ENCODE measurements at places on chromosomes 11 and 22.

DNA sequence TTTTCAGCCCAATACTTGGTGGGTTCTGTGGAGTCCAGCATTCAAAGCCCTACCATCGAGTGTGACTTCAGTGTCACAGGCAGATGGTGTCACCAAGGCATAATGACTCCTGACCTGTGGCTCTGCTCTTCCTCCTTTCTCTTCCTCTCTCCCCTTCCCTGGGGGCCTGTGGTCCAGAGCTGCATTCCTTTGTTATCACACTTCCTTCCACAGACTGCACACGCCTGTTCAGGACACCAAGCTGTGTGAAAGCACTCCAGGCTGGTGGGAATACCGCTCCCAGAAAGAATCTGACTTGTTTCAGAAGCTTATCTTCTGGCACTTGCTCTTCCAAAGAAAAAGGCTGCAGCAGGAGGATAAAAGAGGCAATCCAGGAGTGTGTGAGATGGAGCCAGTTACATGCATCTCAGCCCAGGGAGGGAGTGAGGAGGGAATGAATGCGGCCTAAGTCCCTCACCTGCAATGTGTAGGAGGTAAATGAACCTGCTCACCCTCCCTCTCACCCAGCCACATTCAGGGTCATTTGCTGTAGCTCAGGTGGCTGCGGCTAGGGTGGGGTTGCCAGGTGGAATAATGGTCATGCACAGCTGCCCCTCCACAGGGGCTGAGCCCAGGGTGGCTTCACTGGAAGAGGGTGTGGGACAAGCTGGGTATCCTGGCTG is 79.3 kb downstream of the ADAMTS15 start:
- DNase-seq, result no peak

DNA sequence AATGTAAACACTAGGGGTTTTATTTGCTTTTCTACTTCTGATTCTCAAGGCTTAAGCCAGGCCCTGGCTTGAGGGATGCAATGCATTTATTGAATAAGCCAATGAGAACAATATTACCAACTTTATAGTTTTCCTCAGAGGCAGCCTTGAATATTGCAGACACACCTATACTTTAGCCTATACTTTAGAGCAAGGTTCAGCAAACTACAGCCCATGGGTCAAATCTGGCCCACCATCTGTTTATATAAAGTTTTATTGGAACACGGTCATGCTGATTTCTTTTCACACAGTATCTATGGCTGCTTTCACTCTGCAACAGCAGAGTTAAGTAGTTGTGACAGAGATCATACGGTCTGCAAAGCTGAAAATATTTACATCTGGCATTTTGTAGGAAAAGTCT is 50.3 kb upstream of the E2F8 start:
- DNase-seq, result no peak

DNA sequence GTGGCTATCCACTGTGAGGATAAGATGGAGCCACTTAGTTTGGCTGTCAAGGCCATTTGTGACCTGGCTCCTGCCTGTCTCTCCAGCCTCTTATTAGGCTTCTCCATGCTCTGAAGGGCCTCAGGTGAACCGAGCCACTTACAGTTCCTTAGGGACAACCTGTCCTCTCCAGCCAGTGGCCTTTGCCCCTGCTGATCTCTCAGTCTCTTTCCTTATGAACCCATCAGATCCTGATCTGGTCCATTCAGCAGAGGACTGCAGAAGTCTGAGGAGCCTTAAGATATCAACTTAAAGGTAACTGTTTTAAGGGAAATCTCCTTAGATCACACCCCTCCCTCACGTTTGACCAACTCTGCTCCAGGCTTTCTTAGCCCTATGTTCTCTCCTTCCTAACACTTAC is 2.4 kb downstream of the DUSP18 start:
- no peak for DNase-seq

DNA sequence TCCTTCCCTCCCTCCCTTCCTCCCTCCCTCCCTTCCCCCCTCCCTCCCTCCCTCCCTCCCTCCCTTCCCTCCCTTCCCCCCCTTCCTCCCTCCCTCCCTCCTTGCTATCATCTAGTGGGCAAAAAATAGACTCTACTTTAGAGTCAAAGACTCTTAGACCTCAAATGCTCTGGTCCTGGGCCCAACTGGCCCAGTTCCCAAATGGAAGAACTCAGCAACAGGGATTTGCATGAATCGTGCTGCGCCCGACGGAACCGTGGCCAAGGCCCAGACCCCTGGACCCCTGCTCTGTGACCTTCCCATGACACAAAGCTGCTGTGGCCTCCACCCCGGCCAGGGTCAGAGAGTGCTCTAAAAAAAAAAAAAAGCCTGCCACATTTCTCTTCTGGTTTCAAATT is 97.4 kb downstream of the WNT7B start:
- no peak for DNase-seq

GRCh38 chr11:59666969-59667368 is 1.9 kb downstream of the PATL1 start:
- no peak for DNase-seq

DNA sequence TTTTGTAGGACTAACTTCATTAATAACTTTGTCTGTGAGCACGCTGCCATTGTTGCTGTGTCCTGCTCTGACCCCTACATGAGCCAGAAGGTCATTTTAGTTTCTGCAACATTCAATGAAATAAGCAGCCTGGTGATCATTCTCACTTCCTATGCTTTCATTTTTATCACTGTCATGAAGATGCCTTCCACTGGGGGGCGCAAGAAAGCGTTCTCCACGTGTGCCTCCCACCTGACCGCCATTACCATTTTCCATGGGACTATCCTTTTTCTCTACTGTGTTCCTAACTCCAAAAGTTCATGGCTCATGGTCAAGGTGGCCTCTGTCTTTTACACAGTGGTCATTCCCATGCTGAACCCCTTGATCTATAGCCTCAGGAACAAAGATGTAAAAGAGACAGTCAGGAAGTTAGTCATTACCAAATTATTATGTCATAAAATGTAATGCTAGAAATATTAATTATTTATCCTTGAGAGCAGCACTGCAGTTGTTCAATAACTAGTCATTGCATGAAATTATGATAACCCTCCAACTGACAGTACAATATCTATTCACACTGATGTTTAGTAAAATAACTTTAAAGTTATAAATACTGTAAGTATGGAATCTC is 46.4 kb upstream of the OR5D13 start:
- peak; percentile 2 for DNase-seq

DNA sequence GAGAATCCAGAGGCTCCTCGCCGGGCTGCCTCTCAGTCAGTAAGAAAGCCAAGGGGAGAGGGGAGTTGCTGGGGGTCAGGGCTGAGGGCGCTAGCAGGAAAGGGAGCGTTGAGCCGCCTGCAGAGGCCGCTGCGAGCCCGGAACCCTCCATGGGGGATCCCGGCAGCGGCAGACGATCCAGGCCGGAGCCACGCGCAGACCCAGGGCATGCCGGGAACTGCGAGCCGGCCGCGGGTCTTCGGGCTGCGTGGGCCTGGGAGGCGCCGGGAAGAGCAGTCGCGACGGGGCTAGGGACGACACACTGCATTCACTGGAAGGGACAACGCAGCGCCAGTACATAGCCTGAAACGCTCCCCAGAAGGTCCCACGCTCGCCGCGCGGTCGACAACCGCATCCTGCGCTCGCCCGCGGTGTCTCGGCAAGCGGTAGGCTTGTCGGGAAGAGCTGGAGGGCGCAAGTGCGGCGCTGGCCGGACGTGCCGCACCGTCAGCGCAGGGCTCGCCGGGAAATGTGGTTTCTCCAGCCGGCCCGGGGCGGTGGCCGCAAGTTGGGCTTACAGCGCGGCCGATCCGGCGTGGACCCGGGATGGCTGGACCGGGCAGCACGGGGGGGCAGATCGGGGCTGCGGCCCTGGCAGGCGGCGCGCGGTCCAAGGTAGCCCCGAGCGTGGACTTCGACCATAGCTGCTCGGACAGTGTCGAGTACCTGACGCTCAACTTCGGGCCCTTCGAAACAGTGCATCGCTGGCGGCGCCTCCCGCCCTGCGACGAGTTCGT is at the start of gene LZTR1:
Gene LZTR1 (plus strand): TSS at position 511 of the 776 bp plus-strand sequence. CDS start 75 bp downstream, at position 586.
- DNase-seq, result peak; percentile 73

DNA sequence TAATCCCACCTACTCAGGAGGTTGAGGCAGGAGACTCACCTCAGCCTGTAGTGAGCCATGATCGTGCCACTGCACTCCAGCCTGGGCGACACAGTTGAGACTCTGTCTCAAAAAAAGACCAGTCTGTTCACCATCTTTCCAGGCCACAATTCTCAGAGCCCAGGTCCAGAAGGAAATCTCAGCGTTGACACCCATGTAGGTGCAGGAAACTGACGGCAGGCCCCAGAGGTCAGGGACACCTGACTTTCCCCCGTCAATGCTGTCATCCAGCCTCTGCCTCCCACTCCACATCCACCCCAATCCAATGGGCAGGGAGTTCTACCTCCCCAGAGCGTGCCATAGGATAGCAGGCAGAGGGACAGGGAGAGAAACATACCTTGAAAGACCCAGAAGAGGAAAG is 5.9 kb upstream of the GRK2 start:
- peak; percentile 45 for DNase-seq

GRCh38 chr11:93122535-93123235 is 75.1 kb downstream of the SLC36A4 start:
- DNase-seq, result no peak

GRCh38 chr22:37601540-37602442 is 6.8 kb upstream of the GGA1 start:
- no peak for DNase-seq

GRCh38 chr22:33886696-33887095 is 33.6 kb downstream of the LARGE1 start:
- no peak for DNase-seq

GRCh38 chr11:122686111-122686510 is 30.6 kb downstream of the UBASH3B start:
- no peak for DNase-seq

GRCh38 chr11:3225826-3226750 is 6.1 kb downstream of the MRGPRE start:
- no peak for DNase-seq

DNA sequence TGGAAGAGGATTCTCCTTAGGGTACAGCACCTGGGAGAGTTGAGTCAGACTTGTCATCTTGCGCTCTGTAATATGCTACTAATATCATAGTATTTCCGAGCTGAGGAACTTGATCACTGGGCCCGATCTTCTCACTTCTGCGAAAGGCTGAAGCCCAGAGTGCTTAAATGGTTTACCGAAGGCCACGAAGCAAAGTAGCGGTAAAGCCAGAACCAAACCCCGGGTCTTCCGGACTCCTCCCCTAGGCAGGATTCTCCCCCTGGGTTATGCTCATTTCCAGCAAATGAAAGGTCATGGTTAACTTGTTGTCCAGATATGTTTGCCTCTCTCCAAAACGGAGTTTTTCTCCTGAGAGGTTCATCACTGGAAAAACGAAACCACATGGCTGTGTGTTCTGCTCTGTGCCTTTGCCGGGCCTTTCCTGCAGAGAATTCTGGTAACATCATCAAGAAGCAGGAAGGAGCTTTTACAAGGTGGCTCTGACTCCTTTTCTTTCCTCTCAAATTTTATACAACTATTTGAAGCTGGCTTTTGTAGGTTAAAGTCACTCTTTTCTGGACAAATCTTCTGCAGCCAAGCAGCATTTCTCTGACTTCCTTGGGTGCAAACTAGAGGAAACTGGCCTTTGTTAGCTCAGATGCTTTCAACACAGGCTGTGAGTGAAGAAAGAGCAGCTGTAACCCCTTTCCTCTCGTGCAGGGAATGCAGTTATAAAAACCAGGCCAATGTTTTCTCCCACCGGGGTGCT is 35.5 kb downstream of the UBASH3B start:
- no peak for DNase-seq

DNA sequence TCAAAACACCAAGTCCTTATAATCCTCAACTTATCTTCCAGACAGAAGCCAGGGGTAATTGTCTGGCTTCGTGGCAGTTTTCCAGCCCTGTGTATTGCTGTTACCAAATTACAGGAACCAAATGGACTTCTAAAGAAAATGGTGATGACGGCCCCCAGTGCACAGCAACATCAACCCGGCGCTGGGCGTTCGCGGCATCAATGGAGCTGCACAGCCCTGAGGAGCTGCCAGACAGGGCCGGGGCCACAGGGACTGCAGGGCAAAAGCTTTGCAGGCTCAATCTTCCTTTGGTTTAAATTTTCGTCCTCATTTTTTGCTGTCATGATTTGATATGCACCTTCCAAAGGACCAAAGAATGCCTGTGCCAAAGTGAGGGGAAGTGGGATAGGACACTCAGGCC is 292.5 kb downstream of the BRD1 start:
- no peak for DNase-seq

GRCh38 chr11:87966216-87966615 is 209.0 kb downstream of the RAB38 start:
- DNase-seq, result no peak

DNA sequence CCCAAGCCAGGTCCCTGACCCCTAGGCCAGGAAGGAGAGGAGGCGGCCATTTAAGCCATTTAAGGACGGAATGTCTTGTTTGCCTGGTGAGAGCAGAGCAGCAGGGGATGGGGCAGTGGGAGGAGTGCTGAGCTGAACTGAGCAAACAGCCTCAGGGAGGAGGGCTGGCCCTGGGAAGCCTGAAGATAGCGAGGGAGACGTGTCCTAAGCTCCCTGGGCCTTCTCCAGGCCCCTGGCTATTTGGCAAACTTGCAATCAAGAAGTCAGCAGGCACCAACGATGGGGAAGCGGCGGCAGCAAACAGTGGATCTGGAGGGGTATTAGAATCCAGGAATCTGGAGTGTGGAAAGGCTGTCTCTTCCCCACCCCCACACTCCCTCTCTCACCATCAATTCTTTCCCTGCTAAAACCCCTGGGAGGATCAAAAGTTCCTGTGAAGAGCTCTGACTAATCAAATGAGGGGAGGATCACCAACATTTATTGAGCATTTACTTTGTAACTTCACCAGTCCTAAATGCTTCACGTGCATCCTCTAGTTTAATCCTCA is 8.8 kb downstream of the BCL9L start:
- DNase-seq, result no peak

DNA sequence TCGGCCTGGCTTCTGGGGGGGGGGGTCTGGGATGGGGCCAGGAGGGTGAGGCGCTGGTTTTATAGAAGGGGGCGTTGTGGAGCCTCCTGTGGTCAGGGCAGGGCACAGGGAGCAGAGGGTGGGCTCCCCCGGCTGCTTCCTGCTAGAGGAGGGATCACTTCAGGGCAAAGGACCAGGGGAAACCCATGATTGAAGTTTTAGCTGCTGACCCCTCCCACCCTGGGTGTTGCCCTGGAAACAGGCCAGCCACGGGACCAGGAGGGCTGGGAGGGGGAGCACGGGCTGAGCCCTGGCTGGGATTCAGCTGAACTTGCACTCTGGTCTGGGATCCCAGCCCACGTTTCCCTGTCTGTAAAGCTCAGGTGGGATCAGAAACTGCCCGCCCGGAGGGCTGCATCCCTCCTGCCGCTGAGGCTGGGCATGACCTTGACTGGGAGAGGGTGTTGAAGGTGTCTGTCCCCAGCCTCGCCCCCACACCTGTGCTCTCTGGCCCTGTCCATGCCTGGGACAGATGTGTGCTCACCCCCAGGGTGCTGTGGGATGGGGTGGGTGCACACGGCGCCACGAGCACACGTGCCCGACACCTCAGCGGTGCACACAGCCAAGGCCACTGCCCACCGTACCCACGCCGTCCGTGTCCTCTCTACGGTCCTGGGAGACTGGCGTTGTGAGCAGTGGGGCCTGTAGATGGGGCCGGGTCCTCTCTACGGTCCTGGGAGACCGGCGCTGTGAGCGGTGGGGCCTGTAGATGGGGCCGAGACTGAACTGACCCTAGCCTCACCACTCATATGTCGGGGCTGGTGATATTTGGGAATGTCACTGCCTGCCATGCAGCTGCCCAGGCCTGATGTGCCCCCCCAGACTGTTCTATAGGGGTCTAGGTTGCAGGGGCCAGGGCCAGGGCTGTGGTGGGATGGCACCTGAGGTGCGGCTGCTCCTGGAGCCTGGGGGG is 2.3 kb downstream of the TSPAN4 start:
- no peak for DNase-seq

GRCh38 chr22:18968011-18968749 is 32.1 kb upstream of the PRODH start:
- DNase-seq, result no peak

Data from activated naive CD4-positive, alpha-beta T cell treated with anti-CD3 and anti-CD28 coated beads, Interleukin-2, amount 50 U/mL, for 72 hours (primary cell).